ENCODE measurements at places on chromosomes 12 and 14.

DNA sequence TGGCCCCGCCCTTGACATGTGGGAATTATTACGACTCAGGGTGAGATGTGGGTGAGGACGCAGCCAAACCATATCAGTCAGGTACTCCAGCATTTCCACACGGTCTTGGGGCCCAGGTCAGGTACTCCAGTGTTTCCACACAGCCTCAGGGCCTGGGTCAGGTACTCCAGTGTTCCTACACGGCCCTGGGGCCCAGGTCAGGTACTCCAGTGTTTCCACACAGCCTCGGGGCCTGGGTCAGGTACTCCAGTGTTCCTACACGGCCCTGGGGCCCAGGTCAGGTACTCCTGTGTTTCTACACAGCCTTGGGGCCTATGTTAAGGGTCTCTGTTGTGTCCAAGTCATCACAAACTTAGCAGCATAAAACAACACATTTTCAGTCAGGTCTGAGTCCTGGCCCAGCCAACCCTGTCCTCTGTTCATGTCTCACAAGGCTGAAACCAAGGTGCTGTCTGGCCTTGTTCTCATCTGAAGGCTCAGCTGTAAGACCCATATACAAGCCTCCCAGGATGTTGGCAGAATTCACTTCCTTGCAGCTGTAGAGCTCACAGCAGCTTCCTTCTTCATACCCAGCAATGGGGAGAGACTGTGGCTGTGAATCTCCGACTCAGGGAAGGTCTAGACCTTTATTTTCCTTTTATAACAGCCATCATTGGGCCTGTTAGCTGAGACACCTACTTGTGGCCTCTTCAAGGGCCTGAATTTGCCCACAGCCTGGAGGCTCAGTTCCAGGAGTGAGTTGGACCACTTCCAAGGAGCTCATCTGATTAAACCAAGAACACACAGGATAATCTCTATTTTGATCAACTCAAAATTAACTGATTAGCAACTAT is 107.6 kb upstream of the SFSWAP start:
- no peak for DNase-seq

- DNase-seq: no peak
Observed at GRCh38 chr12:88108021-88108420, 33.9 kb downstream of the CEP290 start.

DNA sequence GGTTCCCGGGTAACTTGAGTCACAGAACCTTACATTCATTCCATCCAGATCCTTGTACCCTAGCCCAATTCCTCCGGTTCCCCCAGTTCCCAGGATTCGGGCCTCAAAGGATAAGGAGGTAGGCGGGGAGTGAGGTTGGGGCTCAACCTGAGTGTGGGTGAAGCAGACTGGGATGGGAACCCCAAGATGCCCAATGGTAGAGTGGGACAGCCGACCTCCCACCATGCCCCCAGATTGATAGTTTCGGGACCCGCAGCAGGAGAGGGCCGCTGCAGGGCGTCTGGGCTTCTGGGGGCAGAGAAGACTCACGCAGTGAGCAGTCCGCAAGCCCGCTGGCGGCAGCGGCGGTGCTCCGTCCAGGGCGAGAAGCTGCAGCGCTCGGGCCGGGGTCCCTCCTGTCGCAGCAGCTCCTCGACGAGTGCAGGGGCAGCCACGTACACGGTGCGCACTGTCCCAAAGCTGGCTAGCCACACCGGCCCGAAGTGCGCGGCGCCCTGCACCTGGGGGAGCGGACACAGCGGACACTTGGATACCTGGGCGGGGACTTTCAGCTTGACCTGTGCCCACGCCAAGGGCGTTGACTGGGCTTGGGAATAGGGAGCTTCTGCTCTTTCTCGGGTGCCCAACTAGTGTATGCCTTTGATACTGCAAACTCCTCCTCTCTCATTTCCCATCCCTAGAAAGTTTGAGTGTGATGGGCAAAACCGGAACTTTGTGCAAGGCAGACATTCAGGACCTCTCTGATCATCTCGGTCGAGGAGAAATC is 997 bp downstream of the CYP27B1 start:
- no peak for DNase-seq

DNA sequence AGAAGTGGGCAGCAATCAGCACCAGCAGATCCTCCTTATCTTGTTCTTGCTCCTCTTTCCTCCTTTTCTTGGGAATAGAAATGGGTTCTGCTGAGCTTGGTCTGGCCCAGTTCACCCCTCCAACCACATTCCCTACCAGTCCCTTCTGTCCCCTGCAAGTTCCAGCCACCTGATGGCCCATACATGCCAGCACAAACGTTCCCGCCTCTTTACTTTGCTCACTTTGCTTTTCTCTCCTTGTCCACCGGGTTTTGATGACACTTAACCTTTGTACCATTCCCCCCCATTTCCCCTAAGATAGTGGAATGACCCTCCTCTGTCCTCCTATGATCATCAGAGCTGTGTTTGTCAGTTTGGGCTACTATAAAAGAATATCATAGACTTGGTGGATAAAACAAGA is 23.4 kb upstream of the EML1 start:
- DNase-seq: no peak

- DNase-seq: no peak
Observed at GRCh38 chr12:19751078-19751477, 311.8 kb downstream of the AEBP2 start.

DNA sequence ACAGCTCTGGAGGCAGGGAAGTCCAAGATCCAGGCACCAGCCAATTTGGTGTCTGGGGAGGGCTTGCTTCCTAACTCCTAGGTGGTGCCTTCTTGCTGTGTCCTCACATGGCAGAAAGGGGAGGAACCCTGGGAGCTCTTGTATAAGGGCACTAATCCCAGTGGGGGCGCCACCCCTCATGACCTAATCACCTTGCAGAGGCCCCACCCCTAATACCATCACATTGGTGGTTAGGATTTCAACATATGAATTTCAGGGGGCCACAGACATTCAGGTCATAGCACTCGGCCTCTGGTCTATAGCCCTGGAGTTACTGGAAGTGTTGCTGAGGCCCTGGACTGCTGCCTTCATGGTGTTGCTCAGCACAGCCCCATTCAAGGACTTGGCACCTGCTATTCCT is 14.6 kb downstream of the PSMD9 start:
- no peak for DNase-seq

DNA sequence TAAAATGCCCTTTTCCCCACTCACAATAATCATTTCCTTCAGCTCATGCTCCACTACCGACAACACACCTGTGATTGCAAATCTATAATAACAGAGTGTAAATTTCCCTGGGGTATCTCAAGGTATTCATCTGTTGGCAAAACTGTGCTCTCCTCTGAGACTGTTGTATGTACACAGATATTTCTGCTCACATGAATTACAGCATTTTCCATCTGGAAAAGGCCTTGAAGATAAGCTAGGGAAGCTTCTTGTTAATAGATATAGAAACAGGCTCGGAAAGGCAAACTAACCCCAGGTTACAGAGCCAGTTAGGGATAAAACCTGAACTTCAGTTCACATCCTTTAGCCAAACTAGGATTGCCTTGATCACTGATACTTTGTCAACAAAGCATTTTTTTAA is 210.4 kb upstream of the KRR1 start:
- DNase-seq: no peak

GRCh38 chr14:99158150-99158549 is 113.8 kb downstream of the BCL11B start:
- DNase-seq: no peak

- DNase-seq: no peak
Observed at GRCh38 chr14:55884819-55885218, 233.4 kb upstream of the PELI2 start.

DNA sequence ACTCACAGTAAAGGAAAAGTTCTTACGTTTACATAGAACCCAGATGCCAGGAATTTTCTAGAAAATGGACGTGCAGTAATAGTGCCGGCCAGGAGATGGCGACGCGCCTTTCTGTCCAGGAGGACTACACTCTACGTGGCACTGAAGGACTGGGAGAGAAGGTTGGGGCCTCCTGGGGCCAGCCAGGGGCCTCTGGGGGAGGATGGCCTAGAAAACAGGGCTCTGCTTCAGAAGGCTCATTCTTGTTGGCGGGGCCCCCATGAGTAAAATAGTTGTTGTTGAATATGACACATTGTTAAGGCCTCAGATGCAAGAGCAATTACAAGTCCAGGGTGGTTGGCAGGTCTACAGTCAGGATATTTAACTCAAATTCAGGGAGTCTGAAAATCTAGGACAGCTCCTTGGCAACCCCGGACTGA is 120.1 kb upstream of the MAX start:
- no peak for DNase-seq

- DNase-seq: no peak
Observed at GRCh38 chr12:24890048-24890803, 58.7 kb downstream of the BCAT1 start.

DNA sequence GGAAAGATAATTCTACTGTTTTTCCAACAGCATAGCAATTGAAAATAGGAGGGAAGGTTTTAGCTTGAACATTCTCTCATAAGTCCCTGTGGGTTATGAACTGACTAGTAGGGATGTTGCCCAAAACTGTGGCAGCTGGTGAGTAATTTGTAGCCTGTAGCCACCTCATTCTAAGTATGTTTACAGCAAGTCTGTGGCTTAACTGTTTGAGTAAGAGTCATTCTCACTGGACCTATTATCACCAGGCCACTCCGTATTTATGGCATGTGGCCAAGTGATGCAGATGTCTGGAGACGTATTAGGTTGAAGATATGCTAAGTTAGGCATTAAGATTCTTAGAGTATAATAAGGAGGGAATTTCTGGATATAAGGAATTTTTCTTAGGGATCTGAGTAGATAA is 458.3 kb downstream of the ETNK1 start:
- no peak for DNase-seq

- no peak for DNase-seq
Observed at GRCh38 chr12:14656846-14657245, 39.6 kb downstream of the GUCY2C start.

DNA sequence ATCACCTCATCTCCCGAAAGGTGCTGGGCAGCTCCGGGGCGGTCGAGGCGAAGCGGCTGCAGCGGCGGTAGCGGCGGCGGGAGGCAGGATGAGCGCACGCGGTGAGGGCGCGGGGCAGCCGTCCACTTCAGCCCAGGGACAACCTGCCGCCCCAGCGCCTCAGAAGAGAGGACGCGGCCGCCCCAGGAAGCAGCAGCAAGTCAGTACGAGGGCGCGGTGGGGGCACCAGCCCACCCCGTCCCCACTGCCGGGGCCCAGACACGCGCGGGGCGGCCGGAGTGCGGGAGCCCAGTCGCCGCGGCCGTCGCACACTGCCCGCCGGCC is 862 bp downstream of the HMGA2 start:
- no peak for DNase-seq

- DNase-seq: no peak
Observed at GRCh38 chr12:44459569-44459968, 416.5 kb downstream of the NELL2 start.

GRCh38 chr14:96177766-96178375 is 26.8 kb upstream of the BDKRB2 start:
- DNase-seq: no peak

- DNase-seq: no peak
Observed at GRCh38 chr12:50069539-50069938, 12.1 kb downstream of the ASIC1 start.

GRCh38 chr12:40225337-40225983 is 663 bp downstream of the LRRK2 start:
- no peak for DNase-seq

- DNase-seq: no peak
Observed at GRCh38 chr14:77543637-77544334, 45.2 kb upstream of the ISM2 start.

DNA sequence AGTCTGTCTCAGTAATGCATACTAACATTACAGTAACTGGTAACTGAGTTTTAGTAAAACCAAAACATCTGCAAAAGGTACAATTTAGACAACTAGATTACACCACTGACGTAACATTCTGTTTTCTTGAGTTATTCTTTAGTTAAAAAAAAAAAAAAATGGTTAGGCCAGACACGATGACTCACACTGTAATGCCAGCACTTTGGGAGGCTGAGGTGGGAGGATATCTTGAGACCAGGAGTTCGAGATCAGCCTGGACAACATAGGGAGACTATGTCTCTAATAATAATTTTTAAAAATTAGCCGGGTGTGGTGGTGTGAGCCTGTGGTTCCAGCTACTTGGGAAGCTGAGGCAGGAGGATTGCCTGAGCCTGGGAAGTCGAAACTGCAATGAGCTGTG is 34.1 kb downstream of the AP5M1 start:
- no peak for DNase-seq

DNA sequence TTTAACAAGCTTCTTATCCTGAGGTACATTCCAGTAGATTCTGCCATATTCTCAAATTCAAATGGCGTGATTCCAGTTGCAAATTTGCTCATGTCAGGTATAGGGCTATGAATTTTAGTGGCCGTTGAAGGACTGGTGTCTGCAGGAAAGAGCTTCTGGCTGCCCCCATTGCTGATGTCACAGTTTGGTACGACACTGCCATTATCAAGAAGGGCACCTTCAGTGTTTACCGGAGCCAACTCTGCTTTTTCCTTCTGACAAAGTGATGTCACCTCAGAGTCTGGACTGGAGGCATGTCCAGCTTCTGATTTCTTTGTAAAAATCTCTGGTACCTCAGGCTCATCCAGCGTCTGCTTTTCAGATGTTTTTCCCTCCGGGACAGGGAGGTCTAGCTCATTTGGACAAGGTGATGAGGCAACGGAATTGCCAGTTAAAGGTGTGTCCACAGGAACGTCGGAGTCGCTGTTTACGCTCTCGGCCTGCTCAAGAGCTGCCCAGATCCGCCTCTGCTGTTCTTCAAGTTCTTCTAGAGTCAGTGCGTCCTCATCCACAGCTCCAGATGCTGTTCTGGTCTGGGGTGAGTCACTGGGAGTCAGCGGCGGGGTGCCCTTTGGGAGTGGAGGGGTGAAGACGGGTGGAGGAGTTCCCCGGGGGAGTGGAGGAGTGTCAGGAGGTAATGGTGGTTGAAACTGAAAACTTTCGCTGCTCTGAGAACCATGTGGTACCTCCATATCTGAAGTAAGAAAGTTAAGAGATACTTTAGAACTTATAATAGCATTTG is 27.0 kb downstream of the ZCCHC8 start:
- no peak for DNase-seq

- peak; percentile 78 for DNase-seq
Observed at GRCh38 chr14:74913986-74914573, 9.0 kb downstream of the RPS6KL1 start.

GRCh38 chr12:118061873-118062843 is 1.2 kb upstream of the WSB2 start:
- DNase-seq: no peak

DNA sequence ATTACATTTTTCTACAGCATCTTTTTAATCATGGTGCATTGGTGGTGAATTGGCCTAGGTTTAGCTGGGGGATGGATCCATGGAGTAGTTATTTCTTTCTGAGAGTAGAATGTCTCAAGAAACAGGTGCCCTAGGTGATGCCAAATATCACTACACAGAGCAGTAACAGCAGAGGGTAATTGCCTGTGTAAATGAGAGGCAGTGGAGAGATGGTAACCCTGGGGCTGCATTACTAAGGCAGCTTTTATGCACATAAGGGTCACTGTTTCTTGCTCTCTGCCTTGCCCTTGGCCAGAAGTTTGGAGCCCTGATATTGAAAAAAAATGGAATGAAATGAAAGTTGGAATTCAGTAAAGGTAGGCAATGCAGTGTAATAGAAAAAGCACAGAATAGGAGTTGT is 604.0 kb downstream of the NOVA1 start:
- DNase-seq: no peak

- DNase-seq: peak; percentile 41
Observed at GRCh38 chr14:45698462-45699134, 445.6 kb upstream of the MIS18BP1 start.
